ENCODE measurements at places on chromosomes 5 and 9. TPM values are rescaled to one million over a fixed set of nuclear protein-coding genes. Genes with fewer than 3 reads are reported as not detected.
A peak's percentile ranks its signal among the peaks of the same experiment; 100 is the strongest.

ARL14EPL gene
- total RNA-seq: not detected

SIT1 gene
- total RNA-seq: 1.3 TPM

EGR1 gene
- 18.4 TPM for total RNA-seq

GRCh38 chr9:86965636-86966395, 18.5 kb upstream of the GAS1 start:
- DNase-seq: no peak
- H3K27ac ChIP-seq: peak overlapping the region; percentile 48
- H3K4me3 ChIP-seq: no peak overlapping the region

DNA sequence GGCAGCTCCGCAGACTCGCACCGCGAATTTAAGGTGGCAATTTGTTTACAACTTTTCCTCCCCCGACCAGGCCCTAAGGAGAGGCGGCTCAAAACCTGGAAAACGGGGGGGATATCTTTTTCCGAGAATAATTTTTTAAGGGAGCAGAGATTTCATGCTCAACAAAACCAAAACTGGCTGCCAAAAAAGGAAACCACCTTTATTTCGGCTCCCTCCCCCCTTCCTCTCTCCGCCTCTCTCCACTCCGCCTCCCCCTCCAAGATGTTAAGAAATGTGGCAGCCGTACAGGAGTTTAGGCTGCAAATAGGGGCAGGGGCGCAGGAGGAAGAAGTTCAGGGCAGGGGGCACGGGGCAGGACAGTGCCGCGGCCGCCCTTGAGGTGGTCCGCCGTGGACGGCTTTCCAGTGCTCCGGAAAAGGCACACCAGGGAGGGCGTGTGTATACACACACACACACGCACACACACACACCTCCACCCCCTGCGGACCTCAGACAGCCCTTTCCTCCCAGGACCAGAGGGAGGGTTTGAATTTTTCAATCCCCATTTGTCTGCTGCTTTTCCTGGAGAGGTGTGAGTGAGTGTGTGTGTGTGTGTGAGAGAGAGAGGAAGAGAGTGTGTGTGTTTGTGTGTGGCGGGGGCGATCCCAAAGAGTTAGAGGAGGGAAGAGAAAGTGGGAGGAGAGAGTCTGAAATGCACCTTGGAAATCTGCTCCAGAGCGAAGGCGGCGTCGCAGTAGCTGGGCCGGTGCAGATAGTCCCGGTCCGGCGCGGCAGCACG, 9.1 kb downstream of the PTCH1 start:
- H3K27me3 ChIP-seq: no peaks in the 10 kb centered on the region
- no peaks in the 10 kb centered on the region for H3K4me1 ChIP-seq
- DNase-seq: peak; percentile 50
- H3K4me3 ChIP-seq: peak overlapping the region; percentile 75
- no peaks in the 10 kb centered on the region for H3K36me3 ChIP-seq
- peak overlapping the region; percentile 96 for H3K27ac ChIP-seq

- H3K27me3 ChIP-seq: no peaks in the 10 kb centered on the region
- no peak for DNase-seq
- peak overlapping the region; percentile 23 for H3K27ac ChIP-seq
Observed at GRCh38 chr5:119273391-119273839, 82.4 kb upstream of the TNFAIP8 start.

- no peak overlapping the region for H3K4me3 ChIP-seq
- no peaks in the 10 kb centered on the region for H3K27me3 ChIP-seq
- no peak overlapping the region for H3K27ac ChIP-seq
- no peak for DNase-seq
- no peaks in the 10 kb centered on the region for H3K36me3 ChIP-seq
Observed at GRCh38 chr5:113166261-113166660, 189.7 kb downstream of the DCP2 start.

GRCh38 chr9:88313364-88314220, 74.7 kb upstream of the SPIN1 start:
- H3K27me3 ChIP-seq: no peaks in the 10 kb centered on the region
- no peaks in the 10 kb centered on the region for H3K4me1 ChIP-seq
- H3K27ac ChIP-seq: no peak overlapping the region
- H3K4me3 ChIP-seq: no peak overlapping the region
- H3K36me3 ChIP-seq: no peaks in the 10 kb centered on the region
- DNase-seq: no peak

- H3K4me1 ChIP-seq: no peaks in the 10 kb centered on the region
- no peak for DNase-seq
- no peaks in the 10 kb centered on the region for H3K27me3 ChIP-seq
- peak overlapping the region; percentile 15 for H3K27ac ChIP-seq
- H3K4me3 ChIP-seq: no peak overlapping the region
- H3K36me3 ChIP-seq: no peaks in the 10 kb centered on the region
Observed at GRCh38 chr9:2053883-2054845, 39.0 kb downstream of the SMARCA2 start.

Measured in breast epithelium (tissue), 4 donors.